Fibroblast of lung (primary cell): ENCODE measurements at places on chromosomes 12 and 14. TPM values are rescaled to one million over a fixed set of nuclear protein-coding genes. Genes with fewer than 3 reads are reported as not detected.

The PLCZ1 gene
- not detected in 2 replicates for total RNA-seq

The SDS gene
- not detected in 2 replicates for total RNA-seq

The COL2A1 gene
- total RNA-seq, result not detected in 2 replicates

The LBHD2 gene
- not detected in 2 replicates for total RNA-seq

The KRT6B gene
- not detected in 2 replicates for total RNA-seq

The SLC10A1 gene
- total RNA-seq, result not detected in 2 replicates

The RFX4 gene
- not detected in 2 replicates for total RNA-seq

The GPR84 gene
- total RNA-seq, result not detected in 2 replicates

The TEP1 gene
- total RNA-seq, result 15.2 and 21.6 TPM in 2 replicates

The MGP gene
- 2.0 and 38.0 TPM in 2 replicates for total RNA-seq

The TAS2R9 gene
- 0.17 TPM in 1 of 2 replicates, not detected in the other for total RNA-seq

The HCAR3 gene
- under 0.01 TPM in 1 of 2 replicates, not detected in the other for total RNA-seq

The ADAM20 gene
- 0.51 and 1.2 TPM in 2 replicates for total RNA-seq

The GPR162 gene
- 11.1 and 11.8 TPM in 2 replicates for total RNA-seq

The OR8S1 gene
- total RNA-seq, result not detected in 2 replicates

The ALDH1L2 gene
- total RNA-seq, result 35.7 and 59.1 TPM in 2 replicates

The PTPRQ gene
- total RNA-seq, result 0.77 and 1.3 TPM in 2 replicates

The GPR68 gene
- total RNA-seq, result 0.26 and 0.66 TPM in 2 replicates
